Endodermal cell (in vitro differentiated cells): ENCODE measurements at places on chromosomes 2 and 18. TPM values are rescaled to one million over a fixed set of nuclear protein-coding genes. Genes with fewer than 3 reads are reported as not detected.

GRCh38 chr18:64695851-64696553 is 547.1 kb upstream of the LINC00305 start:
- DNase-seq, result no peak

GRCh38 chr2:241797441-241798080 is 11.4 kb upstream of the NEU4 start:
- DNase-seq, result no peak

The SERPINB5 gene
- 0.57 TPM in 1 of 3 replicates, not detected in the others for total RNA-seq

The DSG4 gene
- not detected in 3 replicates for total RNA-seq

DNA sequence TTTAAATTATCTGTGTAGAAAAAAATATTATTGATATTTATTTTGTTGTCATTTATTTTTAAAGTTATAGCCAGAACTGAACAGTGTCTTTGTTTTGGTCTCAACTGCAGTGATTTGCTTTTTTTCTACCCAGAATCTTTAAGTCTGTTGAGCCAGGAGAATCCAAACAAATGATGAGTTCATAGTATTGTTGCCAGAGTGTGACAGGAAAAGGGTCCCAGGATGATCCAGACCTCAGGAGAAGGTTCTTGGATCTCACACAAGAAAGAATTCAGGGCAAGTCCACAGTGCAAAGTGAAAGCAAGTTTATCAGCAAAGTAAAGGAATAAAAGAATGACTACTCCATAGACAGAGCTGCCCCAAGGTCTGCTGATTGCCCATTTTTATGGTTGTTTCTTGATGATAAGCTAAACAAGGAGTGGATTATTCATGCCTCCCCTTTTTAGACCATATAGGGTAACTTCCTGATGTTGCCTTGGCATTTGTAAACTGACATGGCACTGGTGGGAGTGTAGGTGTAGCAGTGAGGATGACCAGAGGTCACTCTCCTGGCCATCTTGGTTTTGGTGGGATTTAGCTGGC is 127.1 kb downstream of the AGPS start:
- DNase-seq, result no peak

The ZNF514 gene
- total RNA-seq, result 22.5 and 27.8 TPM in 2 replicates

The FABP1 gene
- total RNA-seq, result not detected in 3 replicates

The CLIP4 gene
- 7.5 and 8.0 TPM in 2 replicates for total RNA-seq

GRCh38 chr2:88443353-88443938 is 9.0 kb downstream of the FOXI3 start:
- peak; percentile 60 for DNase-seq

- DNase-seq, result no peak
These were observed 99.5 kb downstream of the MEIS1 start for GRCh38 chr2:66534461-66534860.

DNA sequence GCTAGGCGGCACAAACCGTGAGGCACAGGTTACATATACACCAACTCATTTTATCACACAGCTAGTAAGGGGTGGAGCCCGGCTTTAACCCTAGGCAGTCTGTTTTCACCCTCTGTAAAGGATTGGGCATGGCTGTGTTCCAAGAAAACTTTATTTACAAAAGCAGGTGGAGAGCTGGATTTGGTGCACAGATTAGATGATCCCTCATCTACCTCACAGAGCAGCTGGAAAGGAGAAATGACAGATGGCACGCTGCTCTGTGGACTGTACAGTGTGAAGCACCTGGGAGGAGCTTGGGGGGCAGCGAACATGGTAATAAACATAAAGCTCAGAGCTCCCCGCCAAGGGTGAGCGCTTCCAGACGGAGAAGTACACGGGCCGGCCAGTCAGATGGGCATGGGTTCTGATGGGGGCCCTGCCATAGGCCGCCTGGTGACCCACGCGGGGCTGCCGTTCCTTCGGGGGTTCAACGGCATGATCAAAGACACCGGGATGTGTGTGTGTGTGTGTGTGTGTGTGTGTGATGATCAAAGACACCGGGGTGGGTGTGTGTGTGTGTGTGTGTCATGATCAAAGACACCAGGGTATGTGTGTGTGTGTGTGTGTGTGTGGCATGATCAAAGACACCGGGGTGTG is 862 bp upstream of the TMEM177 start:
- DNase-seq, result peak; percentile 50

GRCh38 chr18:1665079-1665478 is 760.4 kb downstream of the ADCYAP1 start:
- no peak for DNase-seq

DNA sequence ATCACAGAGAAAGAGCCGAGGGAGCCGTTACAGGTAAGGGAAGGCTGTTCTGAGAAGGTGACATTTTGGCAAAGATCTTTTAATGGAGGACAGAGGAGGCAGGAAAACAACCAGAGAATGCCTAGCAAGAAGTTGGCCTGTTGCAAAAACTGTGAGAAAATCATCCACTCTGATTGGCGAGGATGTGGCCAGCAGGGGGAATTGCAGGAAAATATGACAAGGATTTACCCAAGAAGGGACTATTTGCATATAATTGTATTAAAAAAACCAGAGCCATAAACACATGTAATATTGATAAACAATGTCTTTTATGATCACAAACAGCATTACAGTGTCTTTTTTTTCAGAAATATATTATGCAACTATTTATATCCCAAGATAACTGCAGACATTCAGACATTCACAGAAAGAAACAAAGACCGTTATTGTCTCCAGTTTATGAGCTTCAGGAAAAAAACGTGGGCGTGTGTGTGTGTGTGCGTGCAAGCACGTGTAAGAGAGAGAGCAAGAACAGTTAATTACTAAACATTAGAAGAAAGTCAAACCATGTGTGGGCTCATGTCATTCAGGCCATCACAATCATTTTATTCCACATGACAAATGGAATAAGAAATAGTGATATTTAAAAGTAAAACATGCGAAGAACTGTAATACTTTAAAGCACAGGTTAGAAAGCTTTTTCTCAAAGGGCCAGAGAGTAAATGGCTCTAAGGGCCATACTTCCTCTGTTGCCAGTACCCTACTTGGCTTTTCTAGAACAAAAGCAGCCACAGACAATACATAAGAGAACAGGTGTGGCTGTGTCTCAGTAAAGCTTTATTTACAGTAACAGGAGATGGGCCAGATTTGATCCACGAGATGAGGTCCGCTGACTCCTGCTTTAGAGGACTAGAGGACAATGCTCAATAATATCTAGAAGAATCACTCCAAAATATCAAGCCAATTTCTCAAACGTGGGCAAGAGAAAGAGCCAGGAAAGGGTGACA is 324.1 kb downstream of the DLGAP1 start:
- no peak for DNase-seq

The SH3BP4 gene
- 35.8 to 54.7 TPM (median 49.1 TPM) in 3 replicates for total RNA-seq

The CCDC102B gene
- total RNA-seq, result 2.7 and 4.9 TPM in 2 replicates

The KIF1A gene
- 61.4 to 88.9 TPM (median 83.1 TPM) in 3 replicates for total RNA-seq
